Activated T-cell treated with anti-CD3 and anti-CD28 coated beads, Interleukin-2, amount 50 U/mL, for 72 hours (primary cell): ENCODE measurements at places on chromosomes 6 and 20. TPM values are rescaled to one million over a fixed set of nuclear protein-coding genes. Genes with fewer than 3 reads are reported as not detected.

The FAM120B gene
- total RNA-seq = 17.2 TPM

The ZNF165 gene
- total RNA-seq = 6.1 TPM

The KIAA1755 gene
- not detected for total RNA-seq

DNA sequence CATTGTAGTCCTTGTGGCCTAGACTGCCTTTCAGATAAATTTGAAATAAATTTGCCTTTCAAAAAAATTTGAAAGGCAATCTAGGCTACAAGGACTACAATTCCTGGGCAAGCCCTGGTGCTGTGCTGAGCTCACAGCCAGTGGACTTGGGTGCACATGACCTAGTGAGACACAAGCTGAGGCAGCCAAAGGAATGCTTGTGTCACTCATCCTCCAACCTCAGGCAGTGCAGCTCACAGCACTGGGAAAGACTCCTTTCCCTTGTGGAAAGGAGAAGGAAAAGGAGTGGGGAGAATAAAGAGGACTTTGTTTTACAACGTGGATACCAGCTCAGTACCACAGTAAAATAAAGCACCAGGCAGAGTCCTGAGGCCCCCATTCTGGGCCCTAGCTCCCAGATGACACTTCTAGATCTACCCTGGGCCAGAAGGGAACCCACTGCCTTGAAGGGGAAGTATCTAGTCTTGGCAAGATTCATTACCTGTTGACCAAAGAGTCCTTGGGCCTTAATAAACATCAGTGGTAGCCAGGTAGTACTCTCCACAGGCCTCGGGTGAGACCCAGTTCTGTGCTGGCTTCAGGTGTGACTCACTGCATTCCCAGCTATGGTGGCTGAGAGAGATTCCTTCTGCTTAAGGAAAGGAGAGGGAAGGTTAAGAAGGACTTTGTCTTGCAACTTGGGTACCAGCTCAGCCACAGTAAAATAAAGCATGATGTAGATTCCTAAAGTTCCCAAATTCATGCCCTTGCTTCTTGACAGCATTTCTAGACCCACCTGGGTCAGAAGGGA lies 659.7 kb upstream of the FLRT3 start:
- H3K4me3 ChIP-seq = no peak overlapping the region
- H3K4me1 ChIP-seq = no peaks in the 10 kb centered on the region
- H3K27ac ChIP-seq = no peak overlapping the region
- no peaks in the 10 kb centered on the region for H3K36me3 ChIP-seq
- no peaks in the 10 kb centered on the region for H3K27me3 ChIP-seq
- no peak for DNase-seq

GRCh38 chr6:98586163-98586562 lies 248.2 kb upstream of the POU3F2 start:
- H3K27ac ChIP-seq = no peak overlapping the region
- H3K27me3 ChIP-seq = no peaks in the 10 kb centered on the region
- no peaks in the 10 kb centered on the region for H3K4me1 ChIP-seq
- no peak for DNase-seq

The MATN4 gene
- 3.5 TPM for total RNA-seq

DNA sequence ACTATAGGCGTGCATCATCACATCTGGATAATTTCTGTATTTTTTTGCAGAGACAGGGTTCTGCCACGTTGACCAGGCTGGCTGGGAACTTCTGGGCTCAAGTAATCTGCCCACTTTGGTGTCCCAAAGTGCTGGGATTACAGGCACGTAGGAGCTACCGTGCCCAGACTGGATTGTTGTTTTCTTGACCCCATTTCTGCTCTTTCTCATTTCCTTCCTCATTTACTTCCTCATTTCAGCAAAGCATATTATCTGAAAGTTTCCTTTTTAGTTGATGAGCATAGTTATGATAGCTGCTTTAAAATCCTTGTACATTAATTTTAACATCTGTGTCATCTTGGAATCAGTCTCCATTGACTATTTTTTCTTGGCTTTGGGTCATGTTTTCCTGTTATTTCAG lies 301.0 kb upstream of the RUNX2 start:
- no peak for DNase-seq
- peaks cover 5% of the 10 kb centered on the region for H3K36me3 ChIP-seq

The SAYSD1 gene
- total RNA-seq = 22.0 TPM
